Caco-2 (cell line): ENCODE measurements at places on chromosomes 4 and X.

DNA sequence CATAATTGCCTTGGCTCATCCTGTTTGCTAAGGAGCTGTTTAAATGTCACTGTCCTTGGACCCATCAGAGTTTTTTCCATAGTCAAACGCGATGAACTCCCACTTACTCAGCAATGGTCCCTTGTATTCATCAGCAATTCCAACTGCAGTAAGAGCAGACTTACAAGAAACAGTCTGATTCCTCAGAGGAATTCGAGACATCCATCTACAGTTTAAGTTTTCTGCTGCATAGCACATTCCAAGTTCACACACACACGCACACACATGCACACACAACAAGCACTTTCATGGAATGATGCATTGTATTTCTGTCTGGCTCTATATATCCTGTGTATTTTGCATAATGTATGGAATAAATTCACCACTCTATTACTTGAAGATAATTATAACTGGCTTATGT, 32.7 kb upstream of the TMEM150C start:
- H3K4me1 ChIP-seq = peaks cover 12% of the 10 kb centered on the region; the same call in 1 of the 2 replicates
- H3K27ac ChIP-seq = no peak overlapping the region
- H3K36me3 ChIP-seq = no peaks in the 10 kb centered on the region
- H3K27me3 ChIP-seq = no peaks in the 10 kb centered on the region
- DNase-seq = no peak

DNA sequence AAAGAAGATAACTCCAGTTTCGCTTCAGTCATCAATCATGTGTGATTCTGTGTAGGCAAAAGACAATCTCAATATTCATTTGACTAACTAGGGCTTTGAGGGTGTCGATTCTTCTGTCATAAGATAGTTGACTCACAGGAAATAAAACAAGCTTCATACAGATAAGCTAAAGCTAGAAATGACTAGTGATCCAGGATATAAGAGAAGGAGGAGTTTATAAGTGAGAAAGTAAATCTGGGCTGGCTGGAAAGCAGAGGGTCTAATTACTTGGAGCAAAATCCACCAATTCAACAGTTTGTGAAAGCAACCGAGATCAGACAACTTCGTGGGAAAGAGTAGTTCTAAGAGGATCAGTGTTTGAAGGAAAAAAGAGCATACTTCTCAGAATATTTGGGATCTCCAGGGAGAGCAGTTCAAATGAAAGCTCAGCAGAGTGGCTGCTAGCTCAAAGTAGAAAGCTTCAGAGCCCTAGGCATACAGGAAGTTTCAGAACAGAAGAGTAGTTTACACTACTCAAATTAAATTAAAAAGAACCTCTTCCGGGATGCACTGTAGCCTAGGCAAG, 429.3 kb downstream of the INPP4B start:
- DNase-seq = no peak
- no peak overlapping the region for H3K4me3 ChIP-seq
- H3K4me1 ChIP-seq = no peaks in the 10 kb centered on the region
- no peak overlapping the region for H3K27ac ChIP-seq

DNA sequence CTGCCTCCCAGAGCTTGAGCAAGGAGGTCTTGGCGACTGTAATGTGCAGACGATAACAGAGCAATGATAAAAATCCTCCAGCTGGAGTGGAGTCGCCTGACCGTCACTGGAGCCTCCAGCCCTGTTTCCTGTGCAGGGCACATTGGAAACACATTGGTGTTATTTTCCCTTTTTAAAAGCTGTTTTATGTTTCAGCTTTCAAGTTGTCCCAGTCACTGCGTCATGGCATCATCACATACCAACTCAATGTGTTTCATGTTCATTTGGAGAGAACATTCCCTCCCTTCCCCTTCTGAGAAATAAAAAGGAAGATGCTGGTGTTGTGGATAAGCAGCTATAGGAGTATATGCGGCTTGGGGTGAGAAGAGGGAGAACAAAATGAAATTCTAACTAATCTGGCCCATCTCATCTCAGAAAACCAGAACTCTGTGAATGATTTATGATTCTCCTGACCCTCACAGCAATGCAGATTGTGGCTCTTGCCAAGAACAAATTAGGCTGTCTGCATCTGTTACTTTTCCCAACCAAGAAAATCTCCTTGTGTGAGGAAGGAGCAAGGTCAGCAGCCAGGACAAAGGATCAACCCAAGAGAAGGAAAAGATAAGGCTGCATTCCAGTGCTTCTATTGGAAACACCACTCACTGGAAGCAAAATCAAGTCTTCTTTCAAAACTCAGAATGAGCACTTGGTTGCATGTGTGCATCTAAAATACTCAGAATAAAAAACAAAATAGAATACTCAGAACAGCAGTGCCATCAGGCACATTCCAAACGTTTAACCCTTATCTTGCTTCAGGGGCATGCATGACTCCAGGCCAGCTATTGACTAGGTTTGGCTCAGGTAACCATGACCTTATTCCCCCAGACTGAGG, 134.4 kb downstream of the RASL11B start:
- H3K4me3 ChIP-seq = no peak overlapping the region
- H3K36me3 ChIP-seq = no peaks in the 10 kb centered on the region
- no peaks in the 10 kb centered on the region for H3K4me1 ChIP-seq
- no peaks in the 10 kb centered on the region for H3K27me3 ChIP-seq

GRCh38 chr4:99593781-99594641, 19.4 kb downstream of the MTTP start:
- H3K27ac ChIP-seq = no peak overlapping the region
- DNase-seq = no peak
- no peaks in the 10 kb centered on the region for H3K4me1 ChIP-seq
- H3K36me3 ChIP-seq = no peaks in the 10 kb centered on the region
- H3K4me3 ChIP-seq = no peak overlapping the region

DNA sequence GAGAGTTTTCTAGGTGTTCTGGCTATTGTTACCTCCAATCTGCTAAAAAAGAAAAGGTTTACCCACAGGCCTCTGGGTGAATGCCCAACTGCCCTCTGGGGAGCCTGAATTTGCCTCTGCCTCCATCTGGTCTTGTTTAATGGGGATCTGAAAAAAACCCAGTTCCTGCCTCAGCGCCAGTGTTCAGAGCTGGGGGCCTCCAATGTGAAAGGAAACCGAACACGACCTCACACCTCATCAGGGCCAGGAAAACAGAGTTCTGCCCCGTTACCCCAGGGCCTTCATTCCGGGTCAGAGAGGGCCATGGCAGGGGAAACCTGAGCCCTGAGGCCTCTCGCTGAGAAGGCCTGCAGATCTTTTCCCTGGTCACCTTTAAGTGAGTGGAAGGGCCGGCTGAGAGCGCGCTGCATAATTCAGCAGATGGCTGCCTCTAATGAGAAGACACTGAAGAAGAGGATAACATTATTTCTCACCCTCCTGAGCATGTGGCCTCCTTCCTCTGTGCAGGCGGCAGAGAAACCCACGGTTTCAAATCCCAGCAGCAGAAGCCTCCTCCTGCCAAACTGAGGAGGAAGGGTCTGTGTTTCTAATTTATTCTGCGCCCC, 6.8 kb downstream of the SEPTIN6 start:
- DNase-seq = no peak
- H3K27me3 ChIP-seq = no peaks in the 10 kb centered on the region
- no peak overlapping the region for H3K4me3 ChIP-seq
- H3K27ac ChIP-seq = no peak overlapping the region

GRCh38 chr4:168449719-168450452, 30.4 kb downstream of the DDX60L start:
- no peaks in the 10 kb centered on the region for H3K36me3 ChIP-seq
- H3K27me3 ChIP-seq = no peaks in the 10 kb centered on the region
- peaks cover 12% of the 10 kb centered on the region for H3K4me1 ChIP-seq

DNA sequence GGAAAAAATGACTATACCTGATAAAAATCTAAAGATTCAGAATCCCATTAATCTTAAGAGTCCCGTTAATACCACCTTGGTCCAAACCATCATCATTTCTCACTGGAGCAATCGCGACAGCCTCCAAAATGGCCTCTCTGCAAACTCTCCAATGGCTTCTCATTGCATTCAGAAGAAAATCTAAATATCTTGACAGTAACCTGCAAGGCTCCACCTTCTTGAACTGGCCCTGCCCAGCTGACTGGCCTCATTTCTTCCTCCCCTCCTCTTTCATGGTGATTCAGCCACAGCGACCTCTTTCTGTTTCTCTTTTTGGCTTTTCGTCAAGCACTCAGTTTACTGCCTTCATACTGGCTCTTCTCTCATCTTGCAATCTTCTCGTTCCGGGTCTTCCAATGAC, 56.2 kb upstream of the GPRIN3 start:
- H3K27me3 ChIP-seq = no peaks in the 10 kb centered on the region
- no peaks in the 10 kb centered on the region for H3K4me1 ChIP-seq
- no peaks in the 10 kb centered on the region for H3K36me3 ChIP-seq
- H3K27ac ChIP-seq = no peak overlapping the region
- DNase-seq = no peak
- no peak overlapping the region for H3K4me3 ChIP-seq

- no peak overlapping the region for H3K27ac ChIP-seq
- no peak overlapping the region for H3K4me3 ChIP-seq
- H3K36me3 ChIP-seq = no peaks in the 10 kb centered on the region
- H3K27me3 ChIP-seq = no peaks in the 10 kb centered on the region
Observed at GRCh38 chr4:11544211-11544610, 115.5 kb upstream of the HS3ST1 start.

DNA sequence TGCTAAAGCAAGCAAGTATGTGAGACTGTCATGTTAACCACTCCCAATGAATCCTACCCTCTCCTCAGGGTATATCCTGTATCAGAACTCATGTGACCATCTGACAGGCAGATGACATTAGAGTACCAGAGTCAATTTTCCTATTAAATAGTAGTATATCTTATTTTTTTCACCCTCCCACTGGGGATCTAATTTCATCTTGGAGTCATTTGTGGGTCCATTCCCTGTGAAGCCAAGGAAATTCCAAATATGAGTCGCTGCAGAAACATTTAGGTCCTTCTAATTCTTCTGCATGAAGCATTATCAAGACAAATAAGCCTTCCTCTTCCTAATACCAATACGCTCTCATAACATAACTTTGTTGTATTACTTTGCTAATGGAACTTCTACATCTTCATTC, 52.2 kb upstream of the BLTP1 start:
- no peaks in the 10 kb centered on the region for H3K4me1 ChIP-seq
- no peak for DNase-seq
- H3K27ac ChIP-seq = no peak overlapping the region
- H3K27me3 ChIP-seq = no peaks in the 10 kb centered on the region
- no peak overlapping the region for H3K4me3 ChIP-seq

GRCh38 chr4:80615099-80615498, 279.6 kb downstream of the CFAP299 start:
- no peak overlapping the region for H3K4me3 ChIP-seq
- H3K36me3 ChIP-seq = no peaks in the 10 kb centered on the region
- no peak for DNase-seq
- no peak overlapping the region for H3K27ac ChIP-seq
- H3K4me1 ChIP-seq = no peaks in the 10 kb centered on the region

DNA sequence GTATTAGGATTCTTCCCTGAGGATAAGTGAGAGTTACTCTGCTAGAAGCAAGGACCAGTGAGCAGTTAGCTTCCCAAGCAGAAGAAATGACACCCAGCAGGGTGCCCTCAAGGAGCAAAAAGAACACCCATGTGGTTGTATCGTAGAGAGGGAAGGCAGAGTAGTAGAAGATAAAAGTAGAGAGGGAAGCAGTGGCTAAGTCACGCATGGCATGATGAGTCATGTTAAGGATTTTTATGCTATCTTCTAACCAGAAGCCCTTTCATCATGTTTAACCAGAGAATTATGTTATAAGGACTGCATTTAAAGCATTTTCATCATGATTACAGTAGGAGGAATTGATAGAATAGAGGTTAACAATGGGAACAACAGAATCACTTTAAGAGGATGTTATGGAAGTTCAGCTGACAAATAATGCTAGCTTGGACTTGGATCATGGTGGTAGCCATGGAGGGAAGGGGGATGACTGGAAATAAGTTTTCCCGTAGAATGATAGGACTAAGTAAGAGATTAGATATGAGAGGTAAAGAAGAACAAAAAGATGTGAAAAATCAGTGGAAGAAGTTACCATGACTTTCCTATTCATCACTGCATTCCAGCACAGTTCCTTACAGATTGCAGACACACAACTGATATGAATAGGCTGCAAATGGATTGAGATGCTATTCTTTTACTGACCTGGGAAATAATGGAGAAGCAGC, 383.5 kb upstream of the INTU start:
- H3K4me1 ChIP-seq = no peaks in the 10 kb centered on the region
- H3K27me3 ChIP-seq = no peaks in the 10 kb centered on the region
- DNase-seq = no peak
- H3K36me3 ChIP-seq = no peaks in the 10 kb centered on the region

DNA sequence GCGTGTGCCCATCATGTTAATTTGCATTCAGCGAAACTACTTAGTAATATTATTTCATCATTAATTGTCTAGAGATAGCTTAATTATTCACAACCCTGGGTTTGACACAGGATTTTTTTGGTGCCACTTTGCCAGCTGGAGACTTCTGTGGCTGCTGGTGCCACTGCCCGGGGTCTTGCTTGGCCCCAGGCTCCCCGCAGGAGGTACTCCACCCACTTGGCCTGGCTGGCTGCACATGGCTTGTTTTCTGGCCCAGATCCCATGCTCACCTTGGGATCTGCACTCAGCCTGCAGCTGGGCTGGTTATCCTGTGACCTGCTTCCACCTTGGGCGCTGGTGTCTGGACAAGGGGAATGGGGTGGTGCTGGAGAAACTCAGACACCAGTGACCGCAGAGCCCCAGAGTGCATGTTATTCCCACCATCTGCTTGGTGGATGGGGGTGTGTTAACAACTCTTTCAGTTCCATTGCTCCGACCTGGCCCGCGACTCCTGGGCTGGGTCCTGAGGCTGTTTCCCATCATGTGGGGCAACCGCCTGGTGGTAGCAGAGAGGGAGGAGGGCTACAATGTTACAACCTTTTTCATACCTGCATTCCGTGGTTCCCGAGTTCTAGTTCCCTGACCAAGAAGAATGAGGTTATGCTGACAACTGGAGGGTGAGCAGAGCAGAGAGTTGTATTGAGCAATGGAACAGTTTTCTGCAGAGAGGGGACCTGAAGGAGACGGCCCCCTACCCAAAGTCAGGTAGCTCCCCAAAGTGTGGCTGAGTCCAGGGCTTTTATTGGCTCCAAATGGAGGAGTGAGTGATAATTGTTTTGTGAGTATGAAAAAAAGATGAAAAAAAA, 1950.0 kb upstream of the IGFBP7 start:
- no peaks in the 10 kb centered on the region for H3K36me3 ChIP-seq
- DNase-seq = no peak
- no peak overlapping the region for H3K27ac ChIP-seq
- H3K27me3 ChIP-seq = no peaks in the 10 kb centered on the region
- H3K4me3 ChIP-seq = no peak overlapping the region

- H3K27me3 ChIP-seq = no peaks in the 10 kb centered on the region
- H3K27ac ChIP-seq = no peak overlapping the region
- H3K4me3 ChIP-seq = no peak overlapping the region
- H3K36me3 ChIP-seq = no peaks in the 10 kb centered on the region
- no peak for DNase-seq
Observed at GRCh38 chrX:120223374-120223773, 27.2 kb upstream of the ZBTB33 start.

DNA sequence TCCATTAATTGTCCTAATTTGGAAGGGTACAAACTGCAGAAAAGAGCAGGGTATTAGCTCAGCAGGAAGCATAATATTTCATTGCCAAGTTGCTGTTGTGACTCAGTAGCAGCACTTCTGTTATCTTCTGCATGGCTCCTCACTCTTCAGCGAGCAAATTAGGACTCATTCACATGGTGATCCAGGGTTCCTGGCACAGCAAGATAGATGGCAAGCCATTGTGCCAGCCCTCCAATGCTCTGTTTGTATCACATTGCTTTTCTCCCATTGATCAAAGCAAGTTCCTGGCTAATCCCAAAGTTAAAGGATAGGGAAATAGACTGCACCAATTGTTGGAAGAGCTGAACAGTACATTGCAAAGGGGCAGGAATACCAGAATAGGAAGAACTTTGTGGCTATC, 382.5 kb upstream of the ATOH1 start:
- H3K4me3 ChIP-seq = no peak overlapping the region
- DNase-seq = no peak
- H3K4me1 ChIP-seq = no peaks in the 10 kb centered on the region
